ENCODE measurements at places on chromosomes 2 and 18.
A peak's percentile ranks its signal among the peaks of the same experiment; 100 is the strongest.

DNA sequence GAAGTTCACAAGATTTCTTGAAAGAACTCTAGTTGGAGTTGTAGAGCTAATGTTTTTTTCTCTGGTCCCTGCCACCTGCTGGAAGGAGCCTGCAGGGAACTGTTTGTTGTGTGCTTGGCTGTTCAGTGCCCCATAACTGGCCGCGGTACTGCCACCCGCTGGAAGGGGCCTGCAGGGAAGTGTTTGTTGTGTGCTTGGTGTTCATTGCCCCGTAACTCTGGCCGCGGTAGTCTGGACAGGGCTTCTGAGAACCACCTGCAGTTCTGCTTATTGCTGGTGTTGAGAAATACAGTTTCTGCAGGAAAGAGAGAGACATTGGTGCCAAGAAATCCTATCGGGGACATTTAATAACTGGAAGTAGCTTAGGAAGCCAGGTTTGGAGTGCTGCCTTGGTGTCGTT lies 58.1 kb downstream of the AGAP1 start:
- peak; percentile 10 for DNase-seq

- DNase-seq = no peak
Observed at GRCh38 chr2:174902506-174903263, 102.5 kb downstream of the CHN1 start.

DNA sequence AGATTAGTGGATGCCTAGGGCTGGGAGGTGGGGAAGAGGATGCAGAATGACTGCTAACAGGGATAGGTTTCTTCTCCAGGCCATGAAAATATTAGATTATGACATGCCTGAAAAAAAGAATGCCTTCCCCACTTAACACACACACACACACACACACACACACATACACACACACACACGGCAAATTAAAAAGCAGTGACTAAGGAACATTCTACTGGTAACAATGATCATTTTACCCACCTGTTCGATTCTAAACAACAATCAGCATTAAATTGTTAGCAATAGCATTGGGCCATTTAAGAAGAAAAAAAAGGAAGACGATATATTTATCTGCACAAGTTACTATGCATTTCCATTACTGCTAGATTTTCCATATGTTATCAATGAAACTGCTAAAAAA lies 10.8 kb downstream of the CACNB4 start:
- no peak for DNase-seq

- DNase-seq = no peak
Observed at GRCh38 chr2:221361633-221362032, 210.5 kb downstream of the EPHA4 start.

DNA sequence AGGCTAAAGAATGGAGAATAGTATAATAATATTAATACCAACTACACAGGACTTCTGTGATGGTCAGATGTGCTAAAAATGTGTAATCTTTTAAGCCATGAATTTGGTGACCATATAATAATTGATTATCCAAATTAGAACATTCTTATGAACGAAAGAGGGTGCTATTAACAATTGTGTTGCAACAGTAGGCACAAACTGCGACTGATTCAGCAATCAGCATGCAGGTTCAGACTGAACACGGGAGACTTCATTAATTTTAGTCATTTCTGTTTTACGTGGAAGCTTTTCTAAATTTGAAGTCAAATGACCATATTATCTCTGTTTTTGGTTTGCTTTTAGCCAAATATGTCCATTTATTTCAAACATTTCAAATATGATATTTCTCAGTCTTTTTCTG lies 54.6 kb upstream of the CHST9 start:
- no peak for DNase-seq

GRCh38 chr2:112942654-112943002 lies 31.7 kb downstream of the IL37 start:
- DNase-seq = no peak

DNA sequence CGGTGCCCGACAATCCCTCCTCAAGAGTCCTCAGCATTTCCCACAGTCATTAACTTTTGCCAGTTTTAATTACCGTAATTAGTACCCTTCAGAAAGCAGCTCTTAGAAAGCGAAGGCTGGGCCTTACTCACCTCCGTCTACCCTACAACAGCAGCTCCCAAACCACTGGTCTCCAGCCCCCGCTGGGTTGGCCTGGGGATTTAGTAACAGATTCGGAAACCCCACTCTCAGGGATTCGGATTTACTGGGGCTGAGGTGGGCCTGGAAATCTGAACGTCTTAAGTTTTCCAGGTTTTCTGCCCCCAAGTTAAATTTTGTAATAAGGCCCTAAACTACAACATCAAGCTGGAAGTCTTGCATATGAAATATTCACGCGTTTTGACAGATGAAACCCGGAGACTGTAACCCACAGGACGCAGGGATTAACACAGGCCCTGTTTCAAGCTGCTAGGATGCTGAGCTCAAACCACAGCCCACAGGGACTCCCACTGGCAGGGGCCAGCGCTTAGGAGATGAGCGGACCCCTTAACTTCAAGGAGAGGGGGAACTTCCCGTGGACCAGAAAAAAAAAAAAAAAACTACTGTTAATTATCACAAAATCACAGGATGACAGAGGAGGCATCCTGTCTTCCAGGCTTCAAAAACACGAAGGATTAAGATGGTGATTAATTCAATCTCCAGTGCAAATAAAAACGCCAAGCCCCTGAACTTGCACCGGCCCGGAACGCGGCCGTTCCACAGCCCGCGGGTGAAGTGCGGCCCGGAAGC lies 985 bp downstream of the ILKAP start:
- DNase-seq = no peak

GRCh38 chr2:34838408-34838807 lies 1239.3 kb upstream of the FAM98A start:
- no peak for DNase-seq
